ENCODE measurements at places on chromosomes 4 and X. TPM values are rescaled to one million over a fixed set of nuclear protein-coding genes. Genes with fewer than 3 reads are reported as not detected.

The DUSP21 gene
- total RNA-seq = not detected

The BMX gene
- 0.90 TPM for total RNA-seq

The ZCCHC12 gene
- not detected for total RNA-seq

The DCLK2 gene
- 4.5 TPM for total RNA-seq

The ZCCHC18 gene
- total RNA-seq = 2.4 TPM

The CFAP47 gene
- total RNA-seq = not detected

The P2RY4 gene
- total RNA-seq = 0.09 TPM

The ARHGAP36 gene
- total RNA-seq = not detected

The CLDN22 gene
- total RNA-seq = under 0.01 TPM

The LRCH2 gene
- 11.1 TPM for total RNA-seq

The RPS6KA6 gene
- 4.2 TPM for total RNA-seq

The RASSF6 gene
- total RNA-seq = not detected

The C4orf17 gene
- total RNA-seq = not detected

The GPC3 gene
- total RNA-seq = 16.4 TPM

The MAGEA3 gene
- not detected for total RNA-seq

The TRIML2 gene
- total RNA-seq = not detected

The AKAP14 gene
- not detected for total RNA-seq

The HTRA3 gene
- 9.6 TPM for total RNA-seq

The TMSB15A gene
- total RNA-seq = not detected

The ZNF630 gene
- 2.0 TPM for total RNA-seq

The KIAA1210 gene
- total RNA-seq = not detected

The HPSE gene
- 2.7 TPM for total RNA-seq

The ENPEP gene
- 5.9 TPM for total RNA-seq

The PROM1 gene
- under 0.01 TPM for total RNA-seq

The LCORL gene
- total RNA-seq = 11.0 TPM

The SCRG1 gene
- total RNA-seq = 0.49 TPM

The MPP1 gene
- 23.3 TPM for total RNA-seq

The THAP9 gene
- 7.1 TPM for total RNA-seq

The TMPRSS11B gene
- total RNA-seq = not detected

The NLRP2B gene
- total RNA-seq = not detected

The MAGEC2 gene
- total RNA-seq = 0.09 TPM

The ITM2A gene
- 3.3 TPM for total RNA-seq

The PABPC4L gene
- total RNA-seq = 2.2 TPM

The PLXNB3 gene
- total RNA-seq = 6.1 TPM

The RNF212 gene
- total RNA-seq = 6.9 TPM

The NAA11 gene
- total RNA-seq = not detected

The DRP2 gene
- total RNA-seq = 0.41 TPM

The ABLIM2 gene
- not detected for total RNA-seq

The RHOH gene
- total RNA-seq = not detected

The FATE1 gene
- total RNA-seq = not detected

The PTCHD1 gene
- total RNA-seq = under 0.01 TPM

The POU3F4 gene
- not detected for total RNA-seq

The AFF2 gene
- 6.6 TPM for total RNA-seq

The KIF4A gene
- 2.7 TPM for total RNA-seq

The RHOXF1 gene
- total RNA-seq = not detected

The UGT2A1 gene
- total RNA-seq = not detected

The TRPC3 gene
- 0.45 TPM for total RNA-seq
